ENCODE measurements at places on chromosomes 5 and 9.
A peak's percentile ranks its signal among the peaks of the same experiment; 100 is the strongest.

- no peak for DNase-seq
Measured at GRCh38 chr5:62328772-62329491, 22.9 kb downstream of the KIF2A start.

DNA sequence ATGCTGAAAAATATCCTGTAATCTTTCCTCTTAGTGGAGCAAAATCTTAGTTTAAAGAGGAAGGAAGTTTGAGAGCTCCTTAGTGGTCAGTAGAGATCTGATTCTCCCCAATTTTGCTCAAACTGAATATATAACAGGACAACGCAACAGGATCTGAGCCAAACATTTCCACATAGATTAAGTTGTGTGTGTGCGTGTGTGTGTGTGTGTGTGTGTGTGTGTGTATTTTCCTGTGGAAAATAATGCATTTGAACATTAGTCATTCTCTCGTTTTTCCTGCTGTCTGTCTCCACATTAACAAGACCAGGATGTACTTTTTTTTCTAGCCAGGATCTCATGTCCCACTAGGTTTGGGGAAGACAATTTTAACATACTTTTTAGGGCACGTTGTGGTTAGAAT, 312.1 kb upstream of the CDH18 start:
- DNase-seq = no peak

DNA sequence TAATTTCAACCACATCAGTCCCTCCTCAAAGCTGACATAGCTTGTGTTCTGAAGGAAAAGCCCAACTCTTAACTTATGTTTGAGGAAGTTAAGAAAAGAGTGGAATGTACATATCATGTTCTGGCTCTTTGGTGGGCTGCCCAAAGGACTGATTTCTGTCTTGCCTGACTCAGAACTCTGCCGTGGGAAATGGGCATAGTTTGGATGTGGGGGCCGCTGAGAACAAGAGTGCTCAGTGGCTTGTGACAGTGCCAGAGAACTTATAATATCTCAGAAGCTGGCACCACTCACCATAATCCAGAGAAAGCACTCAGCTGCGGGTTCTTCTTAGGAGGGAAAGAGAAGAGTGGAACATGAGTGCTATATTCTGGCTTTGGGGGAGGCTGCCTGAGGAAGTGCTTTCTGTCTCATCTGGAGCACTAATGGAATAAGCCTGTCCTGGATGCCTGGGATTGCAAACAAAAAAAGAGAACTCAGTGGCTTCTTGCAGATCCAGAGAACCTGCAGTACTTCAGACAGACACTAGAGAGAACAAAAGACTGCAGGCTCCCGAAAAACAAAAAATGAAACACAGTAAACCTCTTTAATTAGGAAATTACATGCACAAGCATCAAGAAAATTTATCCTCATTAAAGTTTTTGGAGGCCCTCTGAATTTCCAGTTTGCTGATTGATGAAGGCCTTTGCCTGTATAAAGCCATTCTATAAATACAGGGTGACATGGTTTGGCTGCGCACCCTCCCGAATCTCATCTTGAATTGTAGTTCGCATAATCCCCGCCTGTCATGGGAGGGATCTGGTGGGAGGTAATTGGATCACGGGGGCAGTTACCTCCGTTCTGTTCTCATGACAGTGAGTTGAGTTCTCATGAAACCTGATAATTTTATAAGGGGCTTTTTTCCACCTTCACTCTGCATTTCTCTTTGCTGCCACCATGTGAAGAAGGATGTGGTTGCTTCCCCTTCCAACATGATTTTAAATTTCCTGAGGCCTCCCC, 207.0 kb downstream of the DMAC1 start:
- peak; percentile 69 for DNase-seq

- no peak for DNase-seq
Measured at GRCh38 chr9:129939431-129939830, 103.6 kb downstream of the FNBP1 start.

- no peak for DNase-seq
Measured at GRCh38 chr5:168897387-168898122, 318.4 kb upstream of the PANK3 start.

DNA sequence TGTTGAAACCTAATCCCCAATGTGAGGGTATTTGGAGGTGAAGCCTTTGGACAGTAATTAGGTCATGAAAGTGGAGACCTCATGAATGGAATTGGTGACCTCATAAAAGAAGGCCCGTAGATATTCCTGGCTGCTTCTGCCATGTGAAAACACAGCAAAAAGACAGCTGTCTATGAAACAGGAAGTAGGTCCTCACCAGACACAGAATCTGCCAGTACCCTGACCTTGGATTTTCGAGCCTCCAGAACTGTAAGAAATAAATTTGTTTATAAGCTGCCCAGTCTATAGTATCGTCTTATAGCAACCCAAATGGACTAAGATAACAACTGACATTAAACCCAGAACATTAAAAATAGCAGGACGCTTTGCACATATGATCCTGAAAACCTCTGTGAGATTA, 371.1 kb downstream of the SPOCK1 start:
- no peak for DNase-seq

GRCh38 chr5:171513591-171513990, 94.1 kb downstream of the FGF18 start:
- no peak for DNase-seq

Measured in GM23338 (cell line).